Fibroblast of lung (primary cell): ENCODE measurements at places on chromosomes 2 and 18. TPM values are rescaled to one million over a fixed set of nuclear protein-coding genes. Genes with fewer than 3 reads are reported as not detected.

- DNase-seq: no peak
Observed at GRCh38 chr2:37891846-37892435, 33.1 kb upstream of the RMDN2 start.

DNA sequence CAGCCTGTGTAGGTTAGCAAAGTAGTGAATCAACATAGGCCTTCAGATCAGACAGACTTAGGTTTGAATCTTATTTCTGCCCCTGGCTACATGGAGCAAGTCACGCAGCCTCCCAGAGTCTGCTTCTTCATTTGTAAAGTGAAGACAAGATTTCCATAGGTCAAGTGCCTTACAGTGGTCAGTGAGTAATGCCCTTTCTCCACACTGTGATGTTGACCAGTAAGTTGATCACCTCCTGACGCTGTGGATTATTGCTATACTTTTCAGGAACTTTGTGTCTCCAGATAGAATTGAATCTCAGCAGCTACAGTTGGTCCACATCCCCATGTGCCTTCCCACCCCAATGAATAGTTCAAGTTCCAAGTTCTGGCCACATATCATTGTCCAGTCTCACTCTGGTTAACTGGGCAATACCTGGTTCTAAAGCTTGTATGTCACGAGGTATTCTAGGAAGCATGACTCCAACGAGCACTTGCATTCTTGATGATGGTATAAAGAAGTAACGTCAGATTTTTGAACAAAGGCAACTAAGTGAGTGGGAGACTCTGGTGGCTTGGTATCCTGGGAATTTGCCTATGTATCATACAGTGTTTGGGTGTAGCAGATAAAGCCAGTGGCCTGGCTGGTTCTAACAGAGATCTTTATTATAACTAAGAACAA lies 2.1 kb upstream of the CLIP4 start:
- DNase-seq: peak; percentile 95

- peak; percentile 69 for DNase-seq
Observed at GRCh38 chr18:57846258-57846657, 43.1 kb upstream of the ATP8B1 start.

Gene ID2
- 66.6 and 150 TPM in 2 replicates for total RNA-seq

- no peak for DNase-seq
Observed at GRCh38 chr2:109392816-109393661, 220.7 kb downstream of the SEPTIN10 start.

DNA sequence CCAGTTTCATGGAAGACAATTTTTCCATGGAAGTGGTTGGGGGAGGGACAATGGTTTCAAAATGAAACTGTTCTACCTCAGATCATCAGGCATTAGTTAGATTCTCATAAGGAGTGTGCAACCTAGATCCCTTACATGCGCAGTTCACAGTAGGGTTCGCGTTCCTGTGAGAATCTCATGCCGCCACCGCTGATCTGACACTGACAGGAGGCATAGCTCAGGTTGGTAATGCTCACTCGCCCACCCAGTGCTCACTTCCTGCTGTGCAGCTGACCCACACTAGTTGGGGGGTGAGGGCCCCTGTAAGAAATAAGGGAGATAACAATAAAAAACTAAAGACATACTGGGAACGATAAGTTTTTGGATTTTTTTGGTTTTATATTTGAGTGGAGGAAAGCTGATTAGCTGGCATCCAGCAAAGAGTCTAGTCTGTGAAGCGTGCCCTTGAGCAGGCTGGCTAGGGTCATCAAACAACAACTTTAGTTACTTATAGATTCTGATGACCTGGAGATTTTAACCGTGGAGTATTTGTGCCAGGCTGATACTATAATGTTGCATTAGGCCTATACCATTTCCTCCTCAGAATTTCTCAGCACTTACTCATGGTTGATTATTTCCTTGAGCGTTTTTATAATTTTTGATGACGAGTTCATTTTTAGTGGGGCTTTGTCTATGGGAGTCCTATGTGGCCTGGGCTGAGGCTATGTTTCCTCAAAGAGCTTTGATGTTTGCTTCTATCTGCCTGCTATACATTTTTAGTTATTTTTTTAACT lies 6.3 kb upstream of the MCFD2 start:
- peak; percentile 32 for DNase-seq

DNA sequence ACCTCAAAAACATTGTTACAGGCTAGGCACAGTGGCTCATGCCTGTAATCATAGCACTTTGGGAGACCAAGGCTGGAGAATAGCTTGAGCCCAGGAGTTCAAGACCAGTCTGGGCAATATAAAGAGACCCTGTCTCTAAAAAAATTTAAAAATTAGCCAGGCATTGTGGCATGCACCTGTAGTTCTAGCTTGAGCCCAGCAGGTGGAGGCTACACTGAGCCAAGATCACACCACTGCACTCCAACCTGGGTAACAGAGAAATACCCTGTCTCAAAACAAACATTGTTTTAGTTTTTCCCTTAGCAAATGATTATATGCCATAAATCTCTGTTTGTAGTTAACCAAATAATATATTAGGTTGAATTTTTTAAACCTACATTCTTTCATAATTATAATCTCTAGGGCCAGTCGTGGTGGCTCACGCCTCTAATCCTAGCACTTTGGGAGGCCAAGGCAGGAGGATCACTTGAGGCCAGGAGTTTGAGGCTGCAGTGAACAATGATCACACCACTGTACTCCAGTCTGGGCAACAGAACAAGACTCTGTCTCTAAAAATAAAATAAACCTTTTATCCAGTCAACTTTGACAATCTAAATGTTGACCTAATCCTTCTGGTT lies 13.3 kb upstream of the CYP20A1 start:
- DNase-seq: peak; percentile 10

DNA sequence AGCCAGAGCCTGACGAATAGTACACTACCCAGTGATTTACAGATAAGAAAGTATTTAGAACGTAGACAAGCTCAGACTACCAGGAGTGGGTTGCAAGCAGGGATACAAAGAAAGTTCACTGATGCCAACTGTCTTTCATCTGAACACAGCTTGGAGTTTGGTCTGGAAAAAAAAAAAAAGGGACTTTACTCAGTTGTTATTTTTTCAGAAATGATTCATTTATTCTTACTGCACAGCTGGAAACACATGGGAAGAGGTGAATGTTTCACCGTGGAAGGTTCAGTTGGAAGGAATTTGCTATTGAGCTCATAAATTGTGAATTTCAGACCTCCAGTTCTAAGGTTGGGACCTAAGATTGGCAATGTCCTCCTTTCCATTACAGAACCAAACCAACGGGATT lies 259.7 kb downstream of the ETAA1 start:
- peak; percentile 80 for DNase-seq
